WERI-Rb-1 (cell line): ENCODE measurements at places on chromosomes 3 and 15.
A peak's percentile ranks its signal among the peaks of the same experiment; 100 is the strongest.

DNA sequence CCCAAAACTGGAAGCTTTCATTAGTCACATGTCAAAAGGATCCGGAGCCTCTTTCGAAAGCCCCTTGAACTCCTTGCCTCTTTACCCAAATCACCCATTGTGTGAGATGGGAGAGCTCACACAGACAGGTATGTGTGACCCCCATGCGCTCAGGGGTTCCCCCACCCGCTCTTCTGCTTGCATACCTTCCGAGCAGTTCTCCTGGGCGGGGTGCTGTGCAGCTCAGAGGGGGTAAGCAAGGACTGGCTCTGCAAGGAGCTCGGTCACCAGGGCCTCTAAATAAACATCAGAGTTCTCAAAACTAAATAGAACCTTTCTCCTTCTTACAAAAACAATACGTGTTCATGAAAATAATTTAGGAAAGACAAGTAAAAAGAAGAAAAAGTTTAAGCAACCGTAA, 55.7 kb downstream of the PXYLP1 start:
- no peak for DNase-seq

DNA sequence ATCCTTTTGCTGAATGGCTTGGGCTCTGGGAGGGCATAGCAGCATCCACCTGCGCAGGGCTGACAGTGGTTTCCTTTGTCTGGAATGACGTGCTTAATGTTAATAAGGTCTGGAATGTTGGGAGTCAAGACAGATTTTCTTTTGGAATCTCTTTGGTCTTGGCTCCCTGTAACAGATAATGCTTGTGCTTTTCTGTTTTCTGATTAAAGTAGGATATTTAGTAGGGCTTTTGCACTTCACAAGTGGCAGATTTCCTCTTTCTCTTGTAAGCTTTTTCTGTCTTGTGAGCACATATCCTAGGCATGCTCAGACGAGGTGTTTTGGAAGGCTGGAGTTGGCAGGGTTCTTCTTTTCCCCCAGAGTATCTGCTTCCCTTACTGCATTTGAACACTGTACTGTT, 189.6 kb downstream of the GHSR start:
- DNase-seq: no peak

DNA sequence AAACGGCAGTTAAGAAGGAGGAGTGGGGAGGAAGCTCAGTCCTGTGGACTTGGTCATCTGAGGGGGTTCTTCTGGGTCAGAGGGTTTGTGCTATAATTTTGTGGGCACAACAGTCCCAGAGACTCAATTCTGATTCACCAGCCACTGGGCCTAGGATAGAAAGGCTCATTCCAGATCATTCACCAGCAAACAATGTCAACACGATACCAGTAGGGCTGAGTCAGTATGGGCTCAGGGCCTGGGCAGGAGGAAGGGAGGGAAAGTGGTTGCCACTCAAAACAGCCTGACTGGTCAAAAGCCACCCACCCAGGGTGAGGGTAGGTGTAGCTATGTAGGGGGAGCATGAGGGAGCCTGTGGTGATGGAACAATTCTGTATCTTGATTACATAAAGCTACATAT, 86.9 kb upstream of the MEX3B start:
- DNase-seq: no peak

GRCh38 chr3:46674031-46674845, 19.2 kb downstream of the ALS2CL start:
- peak; percentile 7 for DNase-seq

DNA sequence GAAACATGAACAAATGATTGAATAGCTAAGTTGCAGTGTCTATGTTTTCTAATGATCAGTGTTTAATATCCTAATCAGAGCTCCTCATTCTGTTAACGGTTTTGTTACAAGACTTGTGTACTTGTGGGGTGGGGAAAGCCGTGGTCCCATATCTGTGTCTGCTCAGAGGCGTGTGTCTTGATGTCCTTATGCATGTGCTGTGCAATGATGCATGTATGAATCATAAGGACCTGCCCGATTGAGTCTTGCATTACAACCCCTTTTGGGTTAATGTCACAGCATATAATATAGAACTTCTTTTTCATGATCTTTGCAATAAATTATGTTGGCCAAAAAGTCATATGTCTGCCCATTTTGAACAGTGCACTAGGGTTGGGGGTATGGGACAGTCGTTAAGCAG, 233.4 kb downstream of the ITPR1 start:
- DNase-seq: no peak

GRCh38 chr15:64476550-64476949, 16.2 kb downstream of the ZNF609 start:
- no peak for DNase-seq

GRCh38 chr15:78070049-78070700, 7.3 kb downstream of the TBC1D2B start:
- no peak for DNase-seq

- peak; percentile 76 for DNase-seq
Measured at GRCh38 chr15:52678468-52679231, 538 bp downstream of the ATOSA start.

GRCh38 chr15:77874063-77874462, 203.4 kb downstream of the TBC1D2B start:
- no peak for DNase-seq

DNA sequence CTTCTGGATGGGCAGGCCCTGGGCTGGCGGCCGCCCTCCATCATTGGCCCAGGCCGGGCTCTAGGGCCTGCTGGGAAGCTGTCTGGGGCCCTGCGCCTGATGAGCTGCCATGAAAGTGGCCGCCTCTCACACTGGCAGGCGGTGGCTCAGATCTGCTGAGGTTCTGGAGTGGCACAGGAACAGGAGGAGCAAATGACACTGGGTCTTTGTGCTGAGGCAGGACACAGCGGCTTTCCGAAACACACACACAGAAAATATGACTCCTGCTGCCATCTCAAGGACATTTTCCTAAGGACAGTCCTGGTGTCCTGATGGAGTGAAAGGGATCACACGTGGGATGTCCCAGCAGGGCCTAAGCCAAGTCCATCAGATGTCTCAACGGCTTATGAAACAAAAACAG, 103.5 kb downstream of the NUP210 start:
- DNase-seq: no peak

DNA sequence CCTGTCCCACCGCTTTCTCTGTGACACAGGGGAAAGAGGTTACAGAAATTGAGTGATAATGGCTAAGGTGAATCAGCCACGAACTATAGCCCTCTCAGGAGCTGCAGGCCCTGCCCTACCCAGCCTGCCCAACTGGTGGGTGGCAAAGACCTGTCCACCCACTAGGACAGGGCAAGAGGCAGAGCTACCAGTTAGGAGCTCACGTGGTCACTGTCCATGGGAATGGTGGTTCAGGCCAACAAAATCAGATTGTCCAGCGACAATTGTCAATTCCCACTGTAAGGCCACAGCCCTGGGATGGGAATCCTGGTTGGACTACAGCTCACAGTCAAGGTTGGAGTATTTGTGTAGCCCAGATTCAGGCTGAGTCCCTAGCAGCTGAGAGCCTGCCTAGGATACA, 75.0 kb downstream of the PPCDC start:
- DNase-seq: no peak

DNA sequence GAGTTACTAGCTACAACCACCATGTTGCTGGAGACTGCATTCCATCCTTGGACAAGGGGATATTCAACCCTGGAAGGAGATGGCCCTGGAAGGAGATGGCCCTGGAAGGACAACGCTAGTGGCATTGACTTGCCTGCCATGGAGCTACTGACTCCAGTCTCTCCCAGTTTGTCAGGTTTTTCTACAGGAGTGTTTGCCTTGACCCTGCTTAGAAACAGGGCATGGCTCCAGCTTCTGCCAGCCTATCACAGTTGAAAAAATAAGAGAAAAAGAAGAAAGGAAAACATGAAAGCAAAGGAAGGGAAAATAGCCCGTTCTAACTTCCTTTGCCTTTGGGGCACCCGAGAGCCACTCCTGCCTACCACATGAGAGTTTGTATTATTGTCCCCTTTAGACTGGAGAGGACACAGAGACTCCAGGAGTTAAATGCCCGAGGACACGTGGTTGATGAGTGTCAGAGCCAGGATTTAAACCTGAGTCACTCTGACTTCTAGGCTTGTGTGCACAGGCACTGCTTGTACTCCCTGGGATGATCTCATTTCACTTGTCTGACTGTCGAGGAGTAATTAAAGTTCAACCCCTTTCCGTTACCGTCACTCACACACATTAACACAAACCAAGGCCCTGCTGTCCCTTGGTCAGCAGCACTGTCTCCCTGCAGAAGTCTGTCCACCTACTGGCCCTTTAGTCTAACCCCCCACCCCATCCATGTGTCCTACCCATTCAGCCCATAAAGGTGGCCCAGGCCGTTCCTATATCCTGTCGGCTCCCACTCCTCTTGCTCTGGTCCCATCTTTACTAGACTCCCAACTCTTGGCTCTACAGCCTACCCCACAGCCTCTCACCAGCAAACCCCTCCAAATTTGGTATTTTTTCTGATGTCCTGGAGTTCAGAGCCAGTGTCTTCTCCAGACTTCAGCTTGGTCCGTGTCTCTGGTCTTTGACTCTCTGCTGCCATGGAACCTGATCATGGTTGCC, 46.1 kb downstream of the C2CD4A start:
- DNase-seq: no peak

DNA sequence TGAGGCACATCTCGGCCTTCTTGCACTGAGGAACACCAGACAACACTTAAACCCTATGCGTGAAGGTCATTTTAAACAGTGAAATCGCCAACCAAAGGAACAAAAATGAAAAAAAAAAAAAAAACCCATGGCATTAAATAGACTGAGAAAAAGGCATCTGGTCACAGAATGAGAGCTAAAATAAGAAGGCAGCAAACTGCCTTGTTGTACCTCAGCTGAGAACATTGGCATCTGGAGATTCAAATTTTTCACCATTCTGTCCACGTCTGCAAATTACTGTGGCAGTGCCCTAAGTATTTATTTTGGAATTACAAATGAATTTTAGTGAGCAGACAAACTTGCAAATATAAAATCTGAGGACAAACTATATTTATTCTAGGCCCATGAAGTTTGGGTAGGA, 82.6 kb upstream of the POU1F1 start:
- DNase-seq: no peak

DNA sequence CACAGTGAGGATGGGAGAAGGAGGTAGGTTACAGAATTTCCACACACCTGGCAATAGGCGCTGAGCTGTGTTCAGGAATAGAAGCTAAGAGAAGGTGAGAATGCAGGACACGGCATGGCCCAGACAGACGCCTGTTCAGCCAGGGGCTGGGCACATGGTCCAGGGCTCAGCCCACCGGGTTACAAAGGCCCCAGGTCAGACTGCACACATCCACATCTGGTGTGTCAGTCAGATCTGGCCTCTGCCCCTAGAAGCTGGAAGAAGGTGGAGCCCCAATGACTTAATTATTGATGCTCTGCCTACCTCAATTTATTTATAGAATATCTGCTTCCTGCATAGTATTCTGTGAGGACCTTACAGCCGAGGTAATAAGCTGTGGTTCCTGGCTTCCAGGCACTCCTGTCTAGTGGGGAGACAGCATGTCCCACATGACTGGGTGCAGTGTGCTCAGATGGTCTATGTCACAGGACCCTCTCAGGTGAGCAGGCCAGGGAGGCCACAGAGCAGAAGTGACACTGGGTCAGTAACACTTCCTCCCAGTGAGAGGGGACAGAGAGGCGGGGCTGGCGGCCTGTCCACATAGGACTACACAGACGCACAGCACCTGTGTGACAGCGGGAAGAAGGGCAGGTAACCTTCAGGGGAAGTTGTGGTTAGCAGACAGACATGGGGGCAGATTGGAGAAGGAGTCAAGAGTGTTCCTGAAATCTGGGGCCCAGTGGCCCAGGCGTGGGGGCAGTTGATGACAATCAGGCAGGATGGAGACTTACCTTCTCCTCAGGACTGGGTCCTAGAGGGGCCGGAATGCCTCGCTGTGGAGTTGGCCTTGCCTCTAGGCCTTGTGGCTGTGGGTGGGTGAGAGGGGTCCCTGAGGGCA, 38.6 kb upstream of the PLXNA1 start:
- no peak for DNase-seq

DNA sequence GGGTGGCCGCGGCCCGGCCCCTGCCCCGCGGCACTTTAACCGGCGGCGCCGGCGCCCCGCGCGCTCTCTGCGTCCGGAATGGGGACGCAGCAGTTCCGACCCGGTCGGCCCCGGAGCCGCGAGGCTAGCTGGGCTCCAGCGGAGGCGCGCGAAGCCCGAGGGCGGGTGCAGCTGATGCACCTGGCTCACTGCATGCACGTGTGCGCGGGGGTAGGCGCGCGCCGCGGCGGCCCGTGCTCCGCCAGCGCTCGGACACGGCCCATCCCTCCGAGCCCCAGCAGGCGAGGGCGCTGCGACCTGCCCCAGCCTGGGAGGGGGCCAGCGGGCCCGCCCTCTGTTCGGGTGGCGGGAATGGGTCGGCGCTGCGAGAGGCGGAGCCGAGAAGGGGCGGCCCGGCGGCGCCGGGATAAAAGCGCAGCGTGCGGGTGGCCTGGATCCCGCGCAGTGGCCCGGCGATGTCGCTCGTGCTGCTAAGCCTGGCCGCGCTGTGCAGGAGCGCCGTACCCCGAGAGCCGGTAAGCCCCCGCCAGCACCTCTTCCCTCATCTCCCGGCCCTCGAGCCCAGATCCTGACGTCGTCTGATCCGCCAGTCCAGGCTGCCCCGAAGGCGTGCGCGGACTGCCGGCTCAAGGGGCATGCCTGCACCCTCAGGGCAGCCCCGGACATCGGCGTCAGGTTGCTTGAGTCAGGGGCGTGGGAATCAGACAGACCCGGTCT, at the start of the genes CHDH and IL17RB:
Gene CHDH, minus strand, starts transcription at position 286 of the 717 bp plus-strand sequence. CDS start 22,411 bp downstream, outside the sequence.
Gene IL17RB, plus strand, starts transcription at position 435 of the 717 bp plus-strand sequence. Its CDS starts 21 bp downstream, at position 456.
- DNase-seq: peak; percentile 63

- DNase-seq: no peak
Measured at GRCh38 chr15:83977992-83978391, 257.6 kb upstream of the GOLGA6L4 start.
